ENCODE measurements at places on chromosomes 16 and 17.

DNA sequence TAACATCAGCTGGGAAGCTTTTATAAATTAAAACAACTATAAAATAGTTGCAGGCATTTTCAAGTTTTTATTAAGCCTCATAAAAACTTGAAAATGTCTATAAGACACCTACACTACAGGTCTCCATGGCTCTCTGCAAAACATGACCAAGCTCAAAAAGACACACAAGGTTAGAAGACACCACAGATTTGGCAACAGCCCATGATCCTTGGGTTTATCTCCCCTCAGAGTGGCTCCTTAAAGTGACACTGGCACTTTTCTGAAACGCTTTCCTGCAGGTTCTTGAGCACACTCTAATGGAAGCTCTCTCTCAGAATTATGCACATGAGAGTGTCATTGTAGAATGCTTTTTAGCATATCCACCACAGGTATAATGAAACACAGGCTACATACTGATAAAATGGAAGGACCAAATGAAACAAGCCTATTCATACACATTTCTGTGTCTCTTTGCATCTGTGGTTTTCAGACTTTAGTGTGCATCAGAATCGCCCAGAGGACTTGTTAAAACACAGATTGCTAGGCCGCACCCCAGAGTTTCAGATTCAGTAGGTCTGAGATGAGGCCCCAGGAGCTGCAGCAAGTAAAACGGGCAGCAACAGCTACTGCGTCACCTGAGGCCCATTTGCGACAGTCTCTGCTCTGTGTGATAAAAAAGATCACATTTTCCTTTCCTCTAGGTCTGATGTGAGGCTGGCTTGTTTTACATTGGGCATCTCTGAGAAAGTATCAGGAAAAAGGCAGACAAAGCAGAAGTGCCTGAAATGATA is 75.0 kb upstream of the WSB1 start:
- ATAC-seq: no peak

DNA sequence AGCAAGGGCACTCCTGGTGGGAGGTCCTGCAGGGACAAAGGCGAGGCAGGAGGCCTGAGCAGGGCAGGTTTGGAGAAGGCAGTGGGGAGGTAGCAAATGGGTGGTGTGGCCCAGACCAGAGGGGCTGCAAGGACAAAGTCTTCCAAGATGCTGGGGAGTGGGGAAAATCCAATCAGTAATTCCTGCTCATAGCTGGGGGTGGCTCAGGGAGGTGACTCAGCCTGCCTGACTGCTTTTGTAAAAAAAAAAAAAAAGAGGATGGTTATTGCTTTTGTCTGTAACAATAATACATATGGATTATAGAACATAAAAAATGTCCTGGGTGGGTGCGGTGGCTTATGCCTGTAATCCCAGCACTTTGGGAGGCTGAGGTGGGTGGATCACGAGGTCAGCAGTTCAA is 5.2 kb downstream of the IL34 start:
- no peak for ATAC-seq

DNA sequence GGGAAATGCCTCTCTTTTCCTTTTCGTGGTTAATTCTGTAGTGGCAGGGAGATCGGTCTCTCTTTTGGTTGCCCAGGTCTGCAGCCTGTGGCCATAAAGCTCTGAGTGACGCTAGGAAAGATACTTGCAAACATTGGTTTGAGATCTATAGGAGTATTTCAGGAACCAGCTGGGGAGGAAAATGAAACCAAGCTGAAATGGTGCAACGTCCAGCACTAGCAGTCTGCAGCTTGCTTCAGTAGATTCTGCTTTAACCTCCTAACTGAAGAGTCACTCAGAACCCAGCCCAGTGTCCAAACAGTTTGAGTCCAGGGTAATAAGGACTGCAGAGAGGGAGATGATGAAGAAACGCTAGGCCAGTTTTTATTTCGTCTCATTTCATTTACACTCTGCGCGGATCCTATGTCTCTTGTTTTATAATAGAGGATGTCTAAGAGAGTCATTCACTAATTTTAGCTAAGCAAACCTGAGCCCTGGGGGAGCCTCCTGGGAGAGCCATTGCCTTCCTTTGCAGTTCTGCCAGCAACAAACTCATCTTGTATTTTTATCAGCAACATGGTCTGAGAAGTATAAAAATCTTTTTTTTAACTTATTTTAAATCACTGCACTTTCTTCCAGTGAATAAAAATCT is 12.0 kb downstream of the SP2 start:
- ATAC-seq: peak; percentile 16

DNA sequence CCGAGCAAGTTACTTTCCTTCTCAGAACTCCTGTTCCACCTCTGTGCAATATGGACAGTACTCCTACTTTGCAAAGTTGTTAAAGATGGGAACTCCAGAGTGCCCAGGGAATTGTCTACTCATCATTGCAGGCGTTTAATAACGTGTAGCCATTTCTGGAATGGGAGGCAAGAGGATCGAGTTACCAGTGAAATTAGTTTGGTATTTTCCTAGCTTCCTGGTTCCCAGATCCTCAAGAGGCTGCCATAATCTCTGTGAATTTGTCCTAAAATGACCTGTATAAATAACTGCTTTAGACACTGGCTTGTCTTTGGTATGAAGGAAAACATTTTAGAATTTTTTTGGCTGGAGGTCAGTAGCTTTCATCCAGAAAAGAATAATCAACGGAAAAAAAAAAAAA is 27.7 kb downstream of the WWOX start:
- peak; percentile 47 for ATAC-seq

GRCh38 chr17:48597528-48597777 is 3.9 kb upstream of the HOXB5 start:
- no peak for ATAC-seq

- ATAC-seq: no peak
These were observed 1.1 kb downstream of the PRSS33 start for GRCh38 chr16:2786061-2786825.

DNA sequence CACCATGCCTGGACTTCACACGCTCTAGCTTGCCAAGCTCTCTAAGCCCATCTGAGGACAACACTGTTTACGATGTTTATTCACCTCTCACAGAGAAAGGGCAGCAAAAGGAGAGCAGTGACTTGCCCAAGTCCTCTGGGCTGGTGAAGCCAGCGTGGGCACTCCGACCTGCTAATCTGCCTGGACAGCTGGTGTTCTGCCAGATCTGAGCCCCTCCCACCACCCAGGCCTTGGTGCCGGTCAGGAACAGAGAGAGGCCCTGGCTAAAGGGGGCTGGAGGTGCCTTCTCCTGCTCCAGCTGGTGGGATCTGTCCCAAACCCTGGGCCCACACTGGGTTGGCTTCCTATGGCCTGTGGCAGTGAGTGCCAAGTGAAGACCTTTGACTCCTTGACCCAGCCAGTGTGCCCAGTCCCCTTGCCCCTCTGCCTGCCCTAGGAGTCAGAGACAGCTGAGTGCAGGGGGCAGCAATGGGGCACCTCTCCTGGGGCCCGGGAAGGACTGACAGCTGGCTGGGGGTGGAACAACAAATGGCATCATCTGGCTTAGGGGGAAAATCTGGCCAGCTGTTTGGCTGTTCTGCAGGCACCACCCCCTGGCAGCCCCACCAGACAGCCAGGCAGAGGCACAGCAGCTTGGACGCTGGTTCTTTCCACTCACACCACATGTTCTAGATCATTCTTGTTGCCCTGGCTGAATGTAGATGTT is 1.8 kb upstream of the SLC4A1 start:
- ATAC-seq: no peak

DNA sequence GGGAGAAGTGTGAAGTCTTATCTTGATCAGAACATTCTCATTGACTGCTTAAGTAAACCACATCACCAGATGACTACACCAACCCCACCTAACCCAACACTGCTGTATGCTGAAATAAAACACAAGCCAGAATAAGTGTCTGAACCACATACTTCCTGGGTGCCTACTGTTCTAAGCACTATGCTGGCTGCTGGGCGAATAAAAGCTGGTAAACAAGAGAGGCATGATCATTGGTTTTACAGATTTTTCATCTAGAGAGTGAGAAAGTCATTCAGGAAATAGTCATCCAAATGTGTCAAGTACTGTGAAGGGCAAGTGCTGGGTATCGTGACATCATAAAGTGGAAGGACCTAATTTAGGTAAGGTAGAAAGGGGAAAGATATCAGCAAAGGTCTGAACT is 199.0 kb upstream of the SOX9 start:
- no peak for ATAC-seq

DNA sequence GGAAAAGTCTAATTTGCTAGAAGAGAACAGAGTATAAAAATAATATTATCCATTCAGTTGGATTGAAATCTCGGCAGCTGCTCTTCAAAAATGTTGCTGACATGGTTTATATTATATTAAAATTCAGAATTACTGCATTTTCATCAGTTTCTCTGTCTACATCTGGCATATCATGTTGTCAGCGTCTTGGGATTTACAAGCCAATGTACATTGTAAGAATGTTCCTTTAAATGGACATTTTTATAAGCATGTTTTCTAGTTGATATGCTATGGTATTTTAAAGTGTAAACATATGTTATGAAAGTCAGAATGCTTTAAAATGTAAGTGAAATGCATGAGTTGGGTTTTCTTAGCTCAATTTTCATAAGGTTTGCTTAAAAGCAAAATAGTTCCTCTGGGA is 528.1 kb upstream of the CDH8 start:
- no peak for ATAC-seq

DNA sequence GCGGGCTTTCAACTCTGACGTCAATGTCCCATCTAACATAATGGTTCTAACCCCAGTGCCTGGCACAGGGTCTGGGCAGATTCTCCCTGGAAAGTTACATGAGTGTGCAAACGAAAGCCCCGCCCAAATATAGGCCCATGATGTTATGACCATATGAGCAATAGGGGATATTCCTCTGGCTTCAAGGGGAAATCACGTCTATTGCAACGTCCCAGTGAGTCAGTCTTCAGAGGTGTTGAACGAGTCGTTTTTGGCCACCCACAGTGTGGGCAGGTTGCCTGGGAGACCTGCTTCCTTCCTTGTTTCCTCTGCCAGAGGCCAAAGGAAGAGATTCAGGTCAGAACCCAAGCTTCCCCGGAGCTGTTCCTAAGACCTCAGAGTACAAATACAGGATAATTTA is 30.3 kb downstream of the PIK3R5 start:
- ATAC-seq: no peak

DNA sequence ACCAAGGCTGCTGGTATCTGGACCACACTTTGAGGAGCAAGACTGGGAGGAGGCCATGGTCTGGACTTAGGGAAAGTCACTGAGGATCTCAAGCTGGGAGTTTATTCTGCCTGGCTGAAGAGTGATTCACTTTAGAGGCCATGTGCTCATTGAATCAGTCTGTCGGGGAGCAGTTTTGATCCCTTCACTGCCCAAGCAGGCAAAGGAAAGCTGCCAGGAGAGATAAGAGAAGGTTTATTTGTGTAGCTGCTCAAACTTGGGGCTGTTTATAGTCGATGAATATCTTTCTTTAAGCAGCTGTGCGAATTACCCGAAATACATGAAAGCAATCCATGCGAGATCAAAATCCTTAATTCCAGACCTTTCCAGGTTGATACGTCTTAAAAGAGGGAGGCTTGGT is 544.4 kb upstream of the EEF2KMT start:
- no peak for ATAC-seq

DNA sequence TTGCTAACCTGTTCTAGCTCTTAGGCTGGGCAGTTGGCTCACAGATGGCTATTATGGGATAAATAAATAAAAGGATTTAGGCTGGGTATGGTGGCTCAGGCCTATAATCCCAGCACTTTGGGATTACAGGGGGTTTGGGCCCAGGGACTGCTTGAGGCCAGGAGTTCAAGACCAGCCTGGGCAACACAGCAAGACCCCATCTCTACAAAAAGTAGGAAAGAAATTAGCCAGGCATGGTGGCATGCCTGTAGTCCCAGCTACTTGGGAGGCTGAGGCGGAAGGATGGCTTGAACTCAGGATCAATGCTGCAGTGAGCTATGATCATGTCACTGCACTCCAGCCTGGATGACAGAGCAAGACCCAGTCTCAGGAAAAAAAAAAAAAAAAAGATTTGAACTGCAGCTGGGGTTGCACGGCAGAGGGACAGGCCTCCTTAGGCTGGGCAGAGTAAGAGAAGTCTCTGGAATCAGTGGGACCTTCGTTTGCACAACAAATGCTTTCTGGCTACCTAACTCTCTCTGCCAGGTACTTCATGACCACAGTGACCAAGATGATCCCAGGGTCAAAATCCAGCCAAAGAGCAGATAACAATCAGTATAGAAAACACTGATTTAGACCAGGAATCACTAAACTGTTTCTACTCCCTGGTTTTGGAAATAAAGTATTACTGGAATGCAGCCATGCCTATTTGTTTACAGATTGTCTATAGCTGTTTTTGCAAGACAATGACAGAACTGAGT is 6.8 kb downstream of the RUSF1 start:
- no peak for ATAC-seq

DNA sequence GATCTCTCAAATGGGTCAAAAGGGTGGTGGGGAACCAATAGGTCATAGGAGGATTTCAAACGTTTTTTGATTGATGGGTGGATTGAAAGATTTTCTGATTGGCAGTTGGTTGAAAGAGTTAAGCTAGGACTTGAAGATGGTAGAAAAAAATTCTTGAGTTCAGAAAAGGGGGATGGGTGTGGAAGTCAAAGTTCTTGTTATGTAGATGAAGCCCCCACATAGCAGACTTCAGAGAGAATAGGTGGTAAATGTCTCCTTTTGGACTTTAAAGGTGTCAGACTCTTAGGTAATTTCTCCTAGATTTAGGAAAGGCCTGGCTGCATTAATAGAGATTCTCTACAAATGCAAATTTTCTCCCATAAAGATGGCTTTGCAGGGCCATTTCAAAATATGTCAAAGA is 163.3 kb downstream of the HS3ST4 start:
- no peak for ATAC-seq

DNA sequence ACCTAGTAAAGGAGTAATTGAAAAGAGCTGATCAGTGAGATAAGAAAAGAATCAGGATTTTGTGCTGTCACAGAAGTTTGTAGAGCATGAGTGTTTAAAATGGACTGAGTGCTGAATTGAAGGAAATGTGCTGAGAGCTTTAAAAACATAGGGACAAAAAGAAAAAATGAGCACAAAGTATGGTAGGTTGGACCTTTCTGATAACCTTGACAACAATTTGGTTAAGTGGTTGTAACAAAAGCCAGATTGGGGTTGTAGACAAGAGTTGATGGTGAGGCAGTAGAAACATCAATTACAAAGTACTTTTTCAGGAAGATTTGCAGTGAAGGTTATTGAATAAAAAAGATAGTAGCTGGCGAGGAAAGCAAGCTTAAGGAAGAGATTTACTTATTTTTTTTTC is 674.7 kb upstream of the KIF2B start:
- ATAC-seq: no peak

- no peak for ATAC-seq
These were observed 496.2 kb upstream of the ZFHX3 start for GRCh38 chr16:73543970-73544599.

DNA sequence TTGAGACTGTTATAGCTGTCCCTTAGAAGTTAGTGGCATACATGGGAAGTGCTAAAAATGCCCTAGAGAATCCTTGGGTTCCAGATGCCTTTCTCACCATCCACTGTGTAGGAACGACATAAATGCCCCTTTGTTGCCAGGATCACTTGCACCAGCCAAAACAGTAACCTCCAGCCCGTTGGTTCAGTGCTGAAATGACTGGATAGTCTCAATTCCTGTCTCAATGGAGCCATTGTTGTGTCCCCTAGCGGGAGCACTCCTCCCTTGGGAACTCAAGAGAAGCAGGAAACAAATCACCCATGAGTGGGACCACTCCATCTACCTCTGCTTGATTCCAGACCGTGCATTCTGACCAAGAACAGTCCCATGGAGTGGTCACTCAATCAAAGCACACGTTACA is 23.1 kb downstream of the MPHOSPH6 start:
- no peak for ATAC-seq

- ATAC-seq: no peak
These were observed 60.4 kb upstream of the GNG13 start for GRCh38 chr16:860891-861290.
